Psoas muscle (tissue), 8 donors: ENCODE measurements at places on chromosomes 4 and X.

DNA sequence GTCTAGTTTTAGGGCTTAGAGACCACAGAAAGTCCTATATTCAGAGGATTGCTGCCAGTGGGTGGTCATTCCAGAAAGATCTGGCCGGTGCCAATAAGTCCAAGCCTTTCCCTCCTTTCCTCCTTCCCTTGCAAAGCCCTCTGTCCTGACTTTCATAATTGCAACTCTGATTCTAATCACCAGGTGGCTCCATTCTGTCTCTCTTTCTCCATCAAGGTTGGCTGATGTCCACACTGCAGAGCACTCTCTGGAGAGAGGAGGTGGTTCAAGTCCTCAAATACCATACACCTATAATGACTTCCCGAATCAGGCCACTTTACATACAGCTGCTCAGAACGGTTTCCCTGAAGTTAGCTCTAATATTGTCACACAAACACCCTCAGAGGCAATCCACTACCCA, 22.4 kb upstream of the ARMCX4 start:
- DNase-seq, result no peak

DNA sequence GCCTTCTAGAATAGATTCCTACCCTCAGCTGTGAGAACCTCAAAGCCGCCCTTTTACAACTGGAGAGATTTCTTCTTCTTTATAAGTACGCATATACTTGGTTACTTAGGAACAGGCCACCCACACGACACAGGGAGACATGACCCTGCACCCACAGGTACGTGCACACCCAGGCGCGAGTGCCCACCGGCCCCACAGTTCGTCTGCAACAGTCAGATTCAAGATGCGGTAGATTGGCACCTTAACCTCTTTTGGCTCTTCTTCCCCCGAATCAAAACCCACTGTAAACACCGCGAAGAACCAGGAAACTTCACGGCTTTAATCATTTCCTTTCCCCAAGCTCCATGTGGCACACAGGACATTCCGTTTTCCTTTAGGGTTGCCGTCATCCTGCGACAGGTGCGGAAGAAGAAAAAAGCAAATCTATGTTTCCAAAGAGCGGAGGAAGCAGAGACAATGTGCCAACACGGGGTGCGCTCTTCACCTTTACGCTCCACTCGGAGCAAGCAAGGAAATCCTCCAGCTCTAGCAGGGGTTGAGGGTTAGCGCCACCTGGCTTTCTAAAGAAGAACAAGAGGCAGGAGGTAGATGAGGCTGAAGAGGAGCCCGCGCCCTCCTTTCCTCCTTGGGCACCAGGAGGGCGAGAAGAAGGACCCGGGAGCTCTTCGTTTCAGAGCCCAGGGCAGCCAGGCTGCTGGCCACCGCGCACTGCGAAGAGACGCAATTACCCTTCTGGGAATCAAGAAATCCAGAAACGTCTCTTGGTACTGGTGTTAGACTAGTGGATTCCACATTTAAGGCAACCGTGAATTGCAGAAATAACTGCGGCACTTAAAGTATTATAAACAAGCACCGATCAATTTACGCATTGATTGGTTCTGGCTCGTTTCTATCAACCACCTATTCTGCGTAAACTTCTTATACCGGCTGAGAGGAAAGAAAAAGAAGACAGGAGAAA, 35.7 kb downstream of the HAND2 start:
- no peak for DNase-seq

DNA sequence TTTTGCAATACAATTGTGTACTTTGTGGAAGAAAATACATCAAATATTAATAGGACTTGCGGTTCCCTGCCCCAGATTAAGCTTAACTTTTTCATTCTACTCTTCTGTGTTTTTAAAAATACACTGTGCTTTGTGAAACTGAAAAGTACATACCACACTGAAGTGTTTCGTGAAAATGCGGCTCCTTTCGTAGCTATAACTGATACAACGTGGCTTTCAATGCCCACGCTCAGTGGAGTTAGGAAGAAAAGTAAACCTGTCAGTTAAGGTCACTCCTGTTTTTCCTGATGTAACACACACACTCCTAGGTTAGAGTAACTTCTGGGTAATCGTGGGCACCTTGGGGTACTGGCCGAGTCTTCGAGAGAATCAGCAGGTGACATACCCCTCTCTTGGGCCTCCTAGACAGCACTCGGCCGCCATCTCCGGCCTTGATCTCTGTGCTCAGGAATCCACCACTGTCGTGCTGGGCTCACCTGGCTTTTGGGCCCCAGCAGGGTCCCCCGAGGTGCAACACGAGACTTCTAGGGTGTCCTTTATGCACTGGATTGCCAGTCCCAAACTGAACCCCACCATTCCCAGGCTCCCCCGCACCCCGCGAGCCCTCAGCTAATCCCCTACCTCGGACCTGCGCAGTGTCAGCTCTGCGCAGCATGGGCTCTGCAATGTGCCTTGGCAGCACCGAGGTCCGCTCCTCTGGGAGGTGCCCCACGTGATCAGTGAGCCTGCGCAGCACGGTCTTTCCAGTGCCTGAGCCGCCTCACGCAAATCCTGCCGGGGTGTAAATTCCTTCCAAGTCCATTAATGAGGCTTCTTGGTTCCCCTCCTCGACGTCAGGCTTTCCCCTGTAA, 162.6 kb upstream of the INTU start:
- DNase-seq, result no peak

DNA sequence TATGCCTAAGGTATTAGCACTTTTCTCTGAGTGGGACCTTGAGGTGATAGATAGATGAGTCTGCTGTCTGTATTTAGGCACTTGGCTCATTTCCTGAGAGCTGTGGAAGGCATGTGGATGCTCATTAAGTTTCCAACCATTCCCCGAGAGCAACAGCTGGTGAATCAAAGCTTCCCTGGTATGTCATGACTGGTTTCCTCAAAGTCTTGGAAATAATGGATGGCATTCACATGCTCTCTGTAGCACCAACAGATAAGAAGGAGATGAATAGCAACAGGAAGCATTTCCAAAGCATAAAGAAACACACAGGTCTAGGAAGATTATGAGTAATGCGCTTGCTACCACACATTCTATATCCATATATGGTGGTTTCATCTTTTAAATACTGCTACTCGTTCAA, 118.3 kb upstream of the ETNPPL start:
- no peak for DNase-seq

DNA sequence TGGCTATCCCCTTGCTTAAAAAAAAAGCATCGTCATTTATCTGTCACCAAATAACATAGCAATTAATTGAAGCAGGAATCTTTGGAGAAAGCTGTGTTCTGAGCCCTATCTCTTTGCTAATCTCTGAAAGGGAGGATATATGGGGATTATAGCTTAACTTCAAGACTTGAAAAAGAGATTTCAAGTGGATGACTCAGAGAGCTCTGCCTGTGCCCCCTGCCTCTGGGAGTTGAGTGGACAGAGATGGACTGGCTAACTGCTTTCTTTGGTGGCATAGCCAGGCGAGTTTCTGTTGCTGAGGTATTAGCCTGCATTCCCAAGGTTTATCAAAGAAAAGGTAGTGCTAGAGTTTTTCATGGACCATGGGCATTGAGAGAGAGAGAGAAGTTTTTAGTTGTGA, 91.6 kb downstream of the DDIT4L start:
- DNase-seq, result no peak

DNA sequence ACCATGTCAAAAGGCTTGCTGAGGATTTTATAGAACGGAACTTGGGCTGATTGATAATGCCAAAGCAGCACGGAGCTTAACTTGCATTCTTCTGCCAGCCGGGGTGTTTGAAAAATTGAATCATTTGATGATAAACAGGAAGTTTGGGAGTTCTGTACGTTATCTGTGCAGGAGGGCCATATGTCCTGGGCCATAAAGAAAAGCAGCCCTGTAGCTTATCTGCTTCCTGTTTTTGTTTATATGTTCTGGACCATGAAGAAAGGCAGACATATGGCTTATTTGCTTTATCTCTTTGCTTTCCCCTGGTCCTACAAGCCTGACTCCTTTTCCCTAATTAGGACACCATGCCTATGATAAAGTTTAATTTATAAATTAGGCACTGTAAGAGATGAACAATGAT, 62.4 kb downstream of the HOPX start:
- DNase-seq, result no peak

DNA sequence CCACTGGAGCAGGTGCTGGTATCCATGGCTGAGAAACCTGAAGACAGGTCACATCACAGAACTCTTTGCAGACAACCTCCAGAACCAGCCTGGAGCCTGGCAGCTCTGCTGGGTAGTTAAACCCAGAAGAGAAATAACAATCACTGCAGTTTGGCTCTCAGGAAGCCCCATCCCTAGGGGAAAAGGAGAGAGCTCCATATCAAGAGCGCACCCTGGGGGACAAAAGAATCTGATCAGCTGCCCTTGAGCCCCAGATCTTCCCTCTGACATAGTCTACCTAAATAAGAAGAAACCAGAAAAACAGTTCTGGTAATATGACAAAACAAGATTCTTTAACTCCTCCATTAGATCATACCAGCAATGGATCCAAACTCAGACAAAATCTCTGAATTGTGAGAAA, 823.2 kb upstream of the FRG1 start:
- no peak for DNase-seq
